Fibroblast of pulmonary artery (primary cell): ENCODE measurements at places on chromosomes 5 and 9.

DNA sequence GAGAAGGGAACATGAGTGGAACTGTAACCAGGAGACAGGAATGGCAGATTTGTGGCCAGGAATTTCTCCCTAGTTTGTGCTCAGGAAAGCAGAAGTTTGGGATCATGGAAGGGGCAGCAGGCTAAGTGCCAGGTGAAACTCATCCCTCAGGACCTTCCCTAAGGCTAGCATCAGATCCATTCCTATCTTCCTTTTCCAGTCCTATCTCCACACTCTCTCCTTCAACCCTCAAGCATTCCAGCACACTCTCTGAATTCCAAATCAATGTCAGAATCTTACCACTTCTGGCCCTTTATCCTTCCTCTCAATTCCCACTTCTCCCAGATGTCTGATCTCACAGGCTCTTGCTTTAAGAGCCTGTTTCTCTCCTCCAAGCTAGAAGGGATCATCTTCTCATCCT is 53.2 kb upstream of the GRIA1 start:
- DNase-seq = no peak

DNA sequence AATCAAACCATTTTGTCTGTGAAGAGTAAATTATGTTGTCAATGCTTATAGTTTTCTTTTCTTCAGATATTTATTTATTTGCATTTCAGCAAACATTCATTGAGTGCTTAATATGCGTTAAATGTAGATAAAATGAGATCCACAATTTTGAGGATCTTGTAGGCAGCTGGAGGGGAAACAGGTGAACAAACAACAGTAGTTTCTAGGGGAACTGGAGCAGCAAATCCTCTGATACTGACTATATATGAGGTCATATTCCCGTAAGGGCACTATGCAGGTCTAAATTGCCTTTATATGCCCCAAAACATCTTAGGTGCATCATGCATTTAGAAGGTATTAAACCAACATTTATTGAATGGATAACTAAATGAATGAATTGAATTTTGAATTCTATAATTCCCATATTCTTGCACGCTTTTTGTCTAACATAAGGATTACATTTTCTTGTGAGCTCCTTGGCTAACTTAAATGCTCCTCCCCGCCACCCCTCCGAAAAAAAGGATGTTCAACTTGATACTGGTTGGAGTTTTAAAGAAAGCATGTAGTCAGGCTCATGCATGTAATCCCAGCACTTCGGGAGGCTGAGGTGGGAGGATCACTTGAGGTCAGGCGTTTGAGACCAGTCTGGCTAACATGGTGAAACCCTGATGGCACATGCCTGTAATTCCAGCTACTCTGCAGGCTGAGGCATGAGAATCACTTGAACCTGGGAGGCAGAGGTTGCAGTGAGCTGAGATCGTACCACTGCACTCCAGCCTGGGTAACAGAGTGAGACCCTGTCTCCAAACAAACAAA is 299.8 kb downstream of the TMEM38B start:
- DNase-seq = no peak

DNA sequence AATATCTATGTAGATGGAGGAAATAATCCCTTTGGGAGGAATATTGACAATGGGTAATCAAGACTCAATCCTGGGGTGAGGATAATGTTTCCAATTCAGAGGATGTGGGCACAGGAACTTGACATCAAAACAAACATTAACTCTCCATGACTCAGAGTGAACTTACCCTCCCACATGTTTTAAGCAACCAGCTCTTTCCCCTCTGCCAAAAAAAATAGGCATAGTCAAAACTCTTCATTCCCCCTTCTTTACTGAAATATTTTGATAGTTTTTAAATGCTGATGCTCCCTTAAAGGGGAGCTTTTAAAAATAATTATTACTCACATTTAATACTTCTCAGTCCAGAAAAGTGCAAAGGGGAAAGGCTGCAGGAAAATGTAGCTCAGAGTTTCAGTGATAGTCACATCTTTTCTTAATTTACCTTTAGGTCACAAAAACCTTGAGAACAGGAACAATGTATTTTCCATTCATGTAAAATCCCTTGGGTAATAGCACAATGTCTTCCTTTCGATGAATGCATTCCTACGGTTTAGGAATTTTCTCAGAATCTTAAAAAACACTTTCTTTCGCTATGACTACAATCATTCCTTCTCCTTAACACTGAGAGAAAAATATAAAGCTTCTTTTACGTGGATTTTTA is 298.4 kb upstream of the GRAMD2B start:
- DNase-seq = peak; percentile 76

DNA sequence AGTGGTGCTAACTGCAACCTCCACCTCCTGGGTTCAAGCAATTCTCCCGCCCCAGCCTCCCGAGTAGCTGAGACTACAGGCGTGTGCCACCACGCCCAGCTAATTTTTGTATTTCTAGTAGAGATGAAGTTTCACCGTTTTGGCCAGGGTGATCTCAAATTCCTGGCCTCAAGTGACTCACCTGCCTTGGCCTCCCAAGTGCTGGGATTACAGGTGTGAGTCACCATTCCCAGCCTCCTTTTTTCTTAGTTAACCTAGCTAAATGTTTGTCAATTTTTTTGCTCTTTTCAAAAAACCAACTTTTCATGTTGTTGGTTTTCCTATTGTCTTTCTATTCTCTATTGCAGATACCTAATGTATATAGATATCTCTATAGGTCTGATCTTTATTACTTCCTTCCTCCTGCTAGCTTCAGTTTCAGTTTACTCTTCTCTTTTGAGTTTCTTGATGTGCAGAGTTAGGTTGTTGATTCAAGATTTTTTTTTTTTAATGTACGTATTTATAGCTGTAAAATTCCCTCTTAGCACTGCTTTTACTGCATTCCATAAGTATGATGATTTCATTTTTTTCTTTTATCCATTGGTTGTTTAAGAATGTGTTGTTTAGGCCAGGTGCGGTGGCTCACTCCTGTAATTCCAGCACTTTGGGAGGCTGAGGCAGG is 32.9 kb downstream of the FGD3 start:
- DNase-seq = no peak

DNA sequence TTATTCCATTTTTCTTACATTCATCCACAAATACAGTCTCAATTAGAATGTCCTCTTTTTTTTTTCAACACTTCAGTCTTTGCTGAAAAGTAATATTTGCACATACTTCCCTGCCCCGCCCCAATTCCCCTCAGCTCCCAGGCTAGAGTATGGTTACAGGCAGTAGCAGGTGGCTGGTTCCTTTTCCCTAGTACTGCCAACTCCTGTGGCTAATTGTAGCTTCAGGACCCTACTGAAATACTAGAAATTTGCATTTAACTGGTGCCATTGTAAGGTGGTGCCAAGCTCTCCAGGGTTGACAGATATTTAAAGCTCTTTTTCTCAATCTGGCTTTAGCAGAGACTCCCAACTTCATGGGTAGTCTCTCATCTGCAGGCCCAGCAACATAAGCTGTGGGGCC is 80.3 kb downstream of the FAM81B start:
- no peak for DNase-seq

DNA sequence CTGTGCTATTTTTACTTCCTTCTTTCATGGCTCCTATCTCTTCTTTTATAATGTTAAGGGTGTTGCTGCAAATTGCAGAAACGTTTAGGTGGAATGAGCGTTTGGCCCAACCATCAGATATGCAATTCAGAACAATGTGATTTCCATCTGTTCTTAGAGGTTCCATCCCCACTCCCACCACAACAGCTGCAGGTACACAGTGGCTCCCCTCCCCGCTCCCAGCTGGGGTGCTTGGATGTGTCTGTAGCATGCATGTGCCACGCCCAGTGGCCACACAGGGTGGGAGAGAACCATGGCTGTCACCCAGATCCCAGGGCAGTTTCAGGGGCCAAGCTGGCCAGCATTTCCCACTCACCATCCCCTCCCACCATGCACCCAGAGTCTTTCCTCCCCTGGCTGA is 62.2 kb downstream of the ACTL7B start:
- no peak for DNase-seq

DNA sequence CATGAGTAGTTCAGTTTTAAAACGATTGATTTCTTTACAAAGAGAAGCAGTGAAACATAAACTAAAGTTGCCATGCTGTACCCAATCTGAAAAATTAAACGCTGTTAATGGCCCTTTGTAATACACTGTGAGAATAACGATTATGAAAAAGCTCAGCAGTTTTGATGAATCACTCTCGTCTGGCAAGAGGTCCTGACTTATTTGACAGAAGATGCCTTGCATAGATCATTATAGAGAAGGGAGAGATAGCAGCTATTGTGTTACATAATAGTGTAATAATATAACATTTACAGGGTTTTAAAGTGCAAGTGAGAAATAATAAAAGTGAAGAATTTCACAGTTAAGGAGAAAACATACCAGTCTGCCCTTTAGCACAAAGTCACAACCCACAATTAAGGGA is 361.5 kb upstream of the CDH10 start:
- no peak for DNase-seq

- no peak for DNase-seq
Observed at GRCh38 chr9:111436571-111436970, 47.6 kb downstream of the ECPAS start.
